Activated naive CD4-positive, alpha-beta T cell treated with anti-CD3 and anti-CD28 coated beads, Interleukin-2, amount 50 U/mL, for 72 hours (primary cell): ENCODE measurements at places on chromosomes 13 and 19.
A peak's percentile ranks its signal among the peaks of the same experiment; 100 is the strongest.

GRCh38 chr13:31504918-31505317 is 234.4 kb upstream of the RXFP2 start:
- no peak for DNase-seq

- DNase-seq: no peak
These were observed 25.8 kb downstream of the ABCC4 start for GRCh38 chr13:95275322-95276036.

GRCh38 chr19:31611046-31611877 is 262.0 kb upstream of the TSHZ3 start:
- DNase-seq: no peak

GRCh38 chr19:41957838-41958366 is 1.2 kb downstream of the RABAC1 start:
- no peak for DNase-seq

GRCh38 chr13:45109102-45109720 is 11.1 kb upstream of the GTF2F2 start:
- DNase-seq: peak; percentile 7

DNA sequence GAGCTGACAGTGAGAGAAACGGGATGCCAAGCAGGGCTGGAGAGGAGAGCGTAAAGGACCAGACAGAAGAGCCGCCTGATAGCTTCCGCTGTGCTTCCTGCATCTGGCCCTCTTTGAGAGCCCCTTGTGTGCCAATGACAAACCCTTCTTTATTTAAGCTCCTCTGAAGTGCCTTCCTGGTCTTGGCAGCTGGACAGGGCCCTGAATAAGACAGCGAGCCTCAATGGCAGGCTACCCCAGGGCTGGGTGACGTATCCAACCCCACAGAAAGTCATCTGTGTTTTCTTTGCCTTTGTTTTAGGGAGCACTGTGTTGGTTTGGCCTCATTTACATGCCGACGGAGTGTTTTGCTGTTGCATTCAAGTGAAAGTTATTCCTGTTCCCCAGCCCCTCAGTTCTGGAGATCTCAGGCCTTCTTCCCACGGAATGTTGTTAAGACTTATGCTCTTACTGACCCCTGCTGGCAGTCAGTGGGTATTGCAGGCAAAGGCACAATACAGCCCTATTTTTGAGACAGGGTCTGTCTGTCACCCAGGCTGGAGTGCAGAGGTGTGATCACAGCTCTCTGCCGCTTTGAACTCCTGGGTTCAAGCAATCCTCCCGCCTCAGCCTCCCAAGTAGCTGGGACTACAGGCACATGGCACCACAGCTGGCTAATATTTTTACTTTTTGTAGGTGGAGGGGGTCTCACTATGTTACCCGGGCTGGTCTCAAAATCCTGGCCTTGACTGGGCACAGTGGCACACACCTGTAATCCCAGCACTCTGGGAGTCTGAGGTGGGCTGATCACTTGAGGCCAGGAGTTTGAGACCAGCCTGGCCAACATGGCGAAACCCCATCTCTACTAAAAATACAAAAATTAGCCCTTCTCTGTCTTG is 16.8 kb downstream of the CCL25 start:
- no peak for DNase-seq

- no peak for DNase-seq
These were observed 368.0 kb upstream of the SGCG start for GRCh38 chr13:22812793-22813192.

DNA sequence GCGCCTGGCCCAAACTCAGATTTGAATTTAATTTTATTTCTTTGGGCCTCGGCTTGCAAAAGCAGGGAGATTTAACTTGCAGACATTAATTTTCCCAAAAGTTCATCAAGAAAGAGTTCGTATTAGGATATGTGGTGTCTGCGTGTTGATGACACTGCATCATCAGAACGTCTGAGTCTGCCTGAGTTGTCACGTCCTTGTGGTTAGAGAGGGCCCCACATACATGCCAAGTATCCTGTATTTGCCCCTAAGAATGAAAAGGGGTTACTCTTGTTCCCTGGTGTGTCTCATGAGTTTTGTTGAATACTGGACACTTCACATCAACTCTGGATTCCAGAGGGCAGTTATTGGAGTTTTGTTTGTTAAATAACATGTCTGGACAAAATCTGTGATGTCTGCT is 5.6 kb upstream of the TEX29 start:
- DNase-seq: no peak

GRCh38 chr13:85255978-85256377 is 543.2 kb downstream of the SLITRK6 start:
- no peak for DNase-seq

GRCh38 chr19:10471909-10472308 is 31.2 kb downstream of the KEAP1 start:
- DNase-seq: no peak

DNA sequence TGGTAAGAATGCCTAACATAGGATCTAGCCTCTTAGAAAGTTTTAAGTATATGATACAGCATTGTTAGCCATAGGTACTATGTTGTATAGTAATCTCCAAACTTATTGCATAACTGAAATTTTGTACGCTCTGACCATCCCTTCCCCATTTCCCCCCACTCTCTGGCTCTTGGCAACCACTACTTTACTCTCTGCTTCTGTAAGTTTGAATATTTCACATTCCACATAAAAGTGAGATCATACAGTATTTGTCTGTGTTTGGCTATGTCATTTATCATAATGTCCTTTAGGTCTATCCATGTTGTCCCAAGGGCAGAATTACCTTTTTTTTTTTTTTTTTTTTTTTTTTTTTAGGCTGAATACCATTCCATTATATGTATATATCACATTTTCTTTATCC is 396.9 kb downstream of the DLEU7 start:
- DNase-seq: no peak

GRCh38 chr13:51845574-51846318 is 769 bp upstream of the TMEM272 start:
- no peak for DNase-seq

GRCh38 chr13:93480553-93481106 is 254.0 kb downstream of the GPC6 start:
- DNase-seq: no peak

DNA sequence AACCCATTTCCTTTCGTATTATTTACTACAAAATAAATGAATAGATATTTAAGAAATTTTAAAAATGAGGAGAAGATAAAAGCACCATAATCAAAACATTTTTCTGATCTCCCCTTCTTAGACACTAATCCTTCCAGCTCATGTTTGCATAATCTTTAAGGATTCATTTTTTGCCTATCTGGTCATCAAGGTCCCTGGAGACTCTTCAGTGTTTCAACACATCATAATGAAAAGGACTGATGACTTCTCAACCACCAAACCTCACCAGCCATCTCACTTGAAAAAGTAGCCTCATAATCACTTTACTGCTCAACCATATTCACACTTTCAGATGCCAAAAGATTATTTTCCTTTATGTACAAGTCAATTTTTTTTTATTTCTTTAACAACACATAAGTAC is 80.1 kb downstream of the DCLK1 start:
- DNase-seq: no peak

- no peak for DNase-seq
These were observed 739 bp downstream of the EIF3G start for GRCh38 chr19:10118960-10119359.

DNA sequence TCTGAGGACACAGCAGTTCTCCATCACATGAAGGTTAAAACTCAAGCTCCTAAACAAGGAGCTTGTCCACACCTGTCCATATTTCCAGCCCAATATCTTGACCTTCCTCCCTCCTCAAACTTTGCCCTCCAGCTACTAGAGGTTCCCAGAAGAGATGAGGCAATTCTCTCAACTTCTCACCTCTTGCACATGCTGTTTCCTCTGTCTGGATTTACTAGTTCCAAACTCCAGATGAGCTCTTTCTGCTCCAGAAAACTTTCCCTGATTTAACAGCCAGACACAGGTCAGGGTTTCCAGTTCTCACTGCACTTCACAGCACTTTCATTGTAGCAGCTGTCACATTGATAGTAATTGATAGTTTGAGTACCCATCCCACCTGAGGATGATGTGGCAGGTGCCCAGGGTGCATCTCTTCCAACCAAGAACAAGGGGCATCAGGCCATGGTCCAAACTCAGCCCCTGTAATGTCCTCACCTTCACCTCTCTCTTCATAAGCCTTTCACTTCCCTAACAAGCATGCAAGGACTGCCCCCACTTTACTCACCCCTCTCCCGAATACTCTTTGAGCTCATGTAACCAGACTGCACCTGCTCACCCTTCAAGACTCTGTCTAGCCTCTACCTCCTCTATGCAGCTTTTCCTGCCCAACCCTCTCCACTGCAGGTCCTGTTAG is 3.0 kb upstream of the WDFY2 start:
- no peak for DNase-seq

DNA sequence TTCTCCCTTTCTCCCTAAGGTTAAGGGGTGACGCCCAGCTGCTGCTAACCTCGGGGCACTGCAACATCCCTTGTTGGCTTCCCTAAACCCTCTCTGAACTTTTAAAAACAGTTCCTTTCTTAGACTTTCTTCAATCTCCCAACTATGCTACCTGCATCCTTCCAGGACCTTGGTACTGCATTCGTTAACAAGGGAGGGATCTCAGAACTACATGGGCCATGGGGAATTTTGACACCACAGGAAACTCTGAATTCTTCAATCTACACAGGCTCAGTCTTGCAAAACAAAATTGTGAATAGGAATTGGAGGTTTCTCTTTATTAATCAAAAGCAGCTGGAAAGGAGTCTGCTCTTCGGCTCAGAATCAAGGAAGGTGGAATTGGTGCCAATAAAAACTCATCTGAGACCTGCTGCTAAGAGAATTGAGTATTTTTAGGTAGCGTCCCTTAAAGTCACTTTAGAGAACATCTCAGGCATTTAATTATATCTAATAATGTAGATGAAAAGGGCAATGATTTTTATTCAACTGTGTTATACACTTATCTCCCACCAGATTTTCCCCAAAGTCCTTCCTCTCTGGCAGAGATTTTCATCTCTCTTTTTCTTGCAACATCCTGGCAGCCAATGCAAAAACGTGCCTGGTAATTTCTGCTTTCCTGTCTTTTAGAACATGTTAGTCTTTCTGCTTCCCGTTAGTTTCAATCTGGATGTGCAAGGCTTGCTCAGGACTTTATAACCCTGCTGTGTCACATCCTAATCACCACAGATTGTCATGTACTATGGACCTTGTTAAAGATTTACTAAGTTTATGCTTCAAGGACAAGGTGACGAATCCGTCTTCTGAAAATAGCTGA is 69.1 kb upstream of the SLC15A1 start:
- no peak for DNase-seq

DNA sequence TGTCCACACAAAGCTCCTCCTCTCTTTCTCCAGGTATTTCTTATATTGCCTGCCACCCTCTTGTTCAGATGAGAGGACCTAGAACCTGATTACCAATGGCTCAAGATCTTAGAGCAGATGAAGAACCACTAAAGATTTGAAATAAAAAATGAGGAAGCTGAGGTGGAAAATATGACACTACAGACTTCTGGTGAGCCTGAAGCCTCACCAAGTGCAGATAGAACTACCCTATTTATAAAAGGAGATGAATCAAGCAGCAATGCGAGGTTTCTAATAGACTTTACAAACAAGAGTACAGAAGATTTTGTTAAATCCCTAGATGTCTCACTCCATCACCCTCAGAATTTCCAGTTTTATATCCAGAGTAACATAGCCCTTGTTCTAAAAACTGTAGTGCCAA is 345.8 kb downstream of the TBC1D4 start:
- DNase-seq: no peak

DNA sequence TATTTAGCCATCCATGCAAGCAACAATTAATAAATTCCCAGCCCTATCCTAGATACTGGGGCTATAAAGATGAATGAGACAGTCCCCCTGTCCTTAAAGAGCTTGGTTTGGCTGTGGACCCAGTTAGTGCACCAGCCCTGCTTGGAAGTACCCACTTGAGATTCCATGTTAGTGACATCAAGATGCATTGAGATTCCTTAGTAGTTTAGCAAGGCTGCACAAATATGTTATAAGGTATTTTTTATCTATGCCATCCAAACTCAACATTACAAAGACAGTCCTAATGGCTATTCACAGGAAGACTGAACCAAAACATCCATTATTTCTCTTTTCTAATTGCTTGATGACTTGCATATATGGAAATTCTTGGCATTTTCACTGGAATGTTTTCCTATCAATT is 48.8 kb upstream of the RAP2A start:
- no peak for DNase-seq

DNA sequence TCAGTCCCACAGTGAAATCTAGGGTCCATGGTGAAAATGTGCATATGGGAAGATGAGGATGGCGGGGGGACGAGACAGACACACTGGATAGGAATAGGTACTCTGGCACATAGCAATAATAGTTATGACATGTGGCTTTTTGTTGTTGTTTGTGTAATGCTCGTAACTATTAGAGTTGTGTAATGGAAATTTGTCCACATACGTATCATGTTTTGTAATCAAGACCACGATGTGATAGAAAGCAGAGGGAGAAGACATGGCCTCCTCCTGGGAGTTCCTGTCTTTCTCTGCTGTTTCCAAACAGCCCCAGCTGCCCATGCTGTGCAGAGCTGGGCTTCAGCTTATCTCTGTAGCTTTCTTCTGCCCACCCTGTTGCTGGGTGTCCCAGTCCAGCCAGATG is 185.3 kb upstream of the TMTC4 start:
- DNase-seq: no peak

- DNase-seq: peak; percentile 61
These were observed 405.0 kb downstream of the COG6 start for GRCh38 chr13:40060296-40061007.

DNA sequence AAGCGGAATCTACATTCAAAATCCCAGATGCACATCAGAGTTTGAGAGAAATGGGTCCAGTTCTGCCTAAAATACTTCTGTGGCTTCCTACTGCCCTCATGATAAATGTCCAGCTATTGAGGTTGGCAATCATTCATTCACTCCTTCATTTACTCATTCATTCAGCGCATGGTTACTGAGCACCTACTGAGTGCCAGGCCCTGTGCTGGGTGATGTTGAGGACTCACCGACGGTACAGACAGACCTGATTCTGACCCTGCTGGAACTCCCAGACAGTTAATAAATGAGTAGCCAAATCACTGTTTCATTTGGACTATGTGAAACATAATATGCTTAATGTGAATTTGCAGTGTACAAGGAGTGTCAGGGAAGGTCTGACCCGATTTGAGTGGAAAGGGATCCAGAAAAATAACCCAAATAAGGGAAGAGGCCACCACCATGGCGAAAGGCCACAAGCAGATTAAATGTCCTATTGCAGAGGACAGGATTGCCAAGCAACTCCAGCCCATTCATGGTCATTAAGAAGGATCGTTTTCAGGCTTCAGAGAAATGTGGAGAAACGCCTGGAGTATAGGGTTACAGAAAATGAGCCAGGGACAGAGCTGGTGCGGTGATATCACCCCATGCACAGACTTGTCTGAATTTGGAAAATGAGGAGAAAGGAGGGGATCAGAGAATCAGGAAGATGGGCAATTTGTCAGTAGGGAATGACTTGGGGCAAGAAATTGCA is 20.5 kb downstream of the DYRK1B start:
- DNase-seq: no peak
